A673 (cell line): ENCODE measurements at places on chromosomes 12 and 14.
A peak's percentile ranks its signal among the peaks of the same experiment; 100 is the strongest.

- DNase-seq, result no peak
These were observed 6.1 kb downstream of the GPR137C start for GRCh38 chr14:52558688-52559087.

DNA sequence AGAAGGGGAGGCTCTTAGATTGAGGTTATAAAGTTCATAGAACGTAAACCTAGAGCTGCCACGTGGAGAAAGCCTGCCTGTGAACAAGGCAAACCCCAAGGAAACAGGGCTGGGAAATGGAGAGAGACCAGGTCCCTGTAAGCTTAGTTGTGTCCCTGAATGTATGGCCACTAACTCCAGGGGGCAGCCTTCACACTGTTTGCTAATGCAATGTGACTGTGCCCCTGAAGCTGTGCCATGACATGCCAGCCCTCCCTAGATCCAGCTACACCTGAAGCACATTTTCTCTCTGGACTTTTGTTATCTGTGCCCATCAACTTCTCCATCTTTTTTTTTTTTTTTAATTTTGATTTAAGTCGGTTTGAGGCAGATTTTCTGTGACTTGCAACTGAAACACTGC lies 60.6 kb upstream of the TMCC3 start:
- peak; percentile 43 for DNase-seq

DNA sequence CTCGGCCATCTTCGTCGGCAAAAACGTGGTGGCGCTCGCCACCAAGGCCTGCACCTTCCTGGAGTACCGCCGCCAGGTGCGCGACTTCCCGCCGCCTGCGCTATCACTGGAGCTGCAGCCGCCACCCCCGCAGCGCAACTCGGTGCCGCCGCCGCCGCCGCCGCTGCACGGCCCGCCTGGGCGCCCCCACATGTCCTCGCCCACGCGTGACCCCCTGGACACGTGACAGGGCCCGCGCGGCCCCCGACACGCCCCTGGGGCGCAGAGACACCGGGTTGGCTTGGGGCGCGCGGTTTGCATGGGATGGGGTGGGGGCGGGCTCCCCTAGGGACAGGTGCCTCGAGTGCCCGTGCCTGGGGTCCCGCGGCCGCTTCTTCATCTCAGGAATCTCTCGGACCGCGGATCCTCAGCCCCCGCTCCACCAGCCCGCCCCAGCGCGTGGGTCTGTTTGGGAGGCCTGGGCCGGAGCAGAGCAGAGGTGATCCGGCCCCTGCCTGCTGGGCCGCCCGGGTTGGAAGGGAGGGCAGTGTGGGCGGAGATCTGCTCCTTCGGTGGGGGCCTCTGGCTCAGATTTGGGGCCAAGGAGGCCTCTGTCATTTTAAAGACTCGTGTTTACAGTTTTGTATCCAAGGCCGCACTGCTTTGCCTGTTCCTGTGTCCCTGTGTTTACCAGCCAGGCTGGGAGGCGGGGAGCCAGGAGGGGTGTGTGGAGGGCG lies 3.3 kb downstream of the TMEM121 start:
- DNase-seq, result no peak

- DNase-seq, result no peak
These were observed 61.0 kb upstream of the PPFIA2 start for GRCh38 chr12:81819991-81820633.

- no peak for DNase-seq
These were observed 70.8 kb downstream of the WNK1 start for GRCh38 chr12:823028-823698.
